GM23248 (cell line): ENCODE measurements at places on chromosomes 7 and 10. TPM values are rescaled to one million over a fixed set of nuclear protein-coding genes. Genes with fewer than 3 reads are reported as not detected.

- peak; percentile 63 for DNase-seq
These were observed 99.7 kb downstream of the MAPK8 start for GRCh38 chr10:48406204-48406603.

Gene SLC13A4
- total RNA-seq: 0.11 TPM in 1 of 2 replicates, not detected in the other

GRCh38 chr10:22229802-22230157 is 12.0 kb upstream of the EBLN1 start:
- peak; percentile 27 for DNase-seq

Gene HMX2
- not detected in 2 replicates for total RNA-seq

DNA sequence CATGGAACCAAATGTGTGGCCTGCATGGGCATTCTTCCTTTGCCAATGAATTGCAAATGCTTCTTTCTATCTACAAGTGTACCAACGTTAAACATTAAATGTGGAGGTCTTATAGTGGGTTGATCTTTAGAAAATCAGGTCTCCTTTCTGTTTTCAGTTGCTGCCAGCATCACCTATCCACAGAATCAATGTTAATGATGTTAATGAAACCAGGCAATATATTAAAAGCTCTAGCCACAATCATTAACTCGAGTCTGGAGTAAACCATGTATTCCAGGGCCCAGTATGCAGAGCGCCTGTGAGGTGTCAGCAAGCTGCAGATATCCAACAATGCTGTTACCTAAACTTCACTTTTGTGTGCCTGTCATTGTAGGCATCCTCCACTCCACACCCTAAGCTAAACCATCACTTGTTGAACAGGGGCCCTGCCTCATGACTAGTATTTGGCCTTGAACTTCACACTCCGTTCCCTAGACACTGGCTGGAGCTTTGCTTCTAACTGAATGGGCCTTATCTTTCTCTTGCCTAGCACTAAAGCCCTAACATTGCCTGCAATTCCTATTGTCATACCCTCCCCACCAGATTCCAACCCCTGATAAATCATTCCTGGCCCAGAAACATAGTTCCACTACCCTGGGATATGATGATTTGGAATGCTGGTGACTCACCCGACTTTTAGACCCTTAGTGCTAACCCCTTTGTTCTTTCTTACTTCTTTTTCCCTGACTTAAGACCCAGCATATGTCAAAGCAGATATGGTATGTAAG is 24.3 kb upstream of the ITGB8 start:
- no peak for DNase-seq

GRCh38 chr7:128458956-128459355 is 3.3 kb downstream of the HILPDA start:
- no peak for DNase-seq

Gene GIMAP2
- 0.13 TPM in 1 of 2 replicates, not detected in the other for total RNA-seq

GRCh38 chr10:22643775-22644174 is 70.6 kb downstream of the PIP4K2A start:
- no peak for DNase-seq

Gene CHAT
- total RNA-seq: not detected in 2 replicates

- peak; percentile 89 for DNase-seq
These were observed 965 bp downstream of the ZCCHC24 start for GRCh38 chr10:79444199-79445119.
